ENCODE measurements at places on chromosomes 2 and 18.

DNA sequence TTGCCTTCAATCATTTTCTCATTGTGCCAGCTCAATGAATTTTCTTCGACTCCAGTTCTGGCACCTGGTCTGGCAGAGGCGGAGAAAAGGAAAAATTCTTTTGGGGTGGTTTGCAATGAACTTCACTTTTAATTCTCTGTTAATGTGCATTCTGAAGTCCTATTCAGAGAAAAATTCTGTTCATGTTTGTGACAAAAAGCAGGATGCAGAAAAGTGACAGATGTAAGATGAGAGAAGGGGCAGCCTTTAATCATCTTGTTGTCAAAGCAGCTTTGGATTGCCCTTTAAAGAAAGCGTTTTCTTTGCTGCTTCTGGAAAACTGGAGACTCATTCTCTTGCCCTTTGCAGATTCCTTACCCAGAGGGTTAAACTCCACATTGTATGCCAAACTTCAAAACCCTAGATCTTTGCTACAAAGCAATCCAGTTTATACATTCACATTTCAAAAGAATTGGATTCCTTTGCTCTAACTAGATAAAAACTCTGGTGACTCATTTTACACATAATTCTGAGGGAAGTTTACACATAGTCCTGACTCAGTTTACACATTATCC lies 94.6 kb upstream of the CAVIN2 start:
- peaks cover 3% of the 10 kb centered on the region for H3K27me3 ChIP-seq
- H3K27ac ChIP-seq = no peak overlapping the region
- H3K36me3 ChIP-seq = no peaks in the 10 kb centered on the region
- H3K4me1 ChIP-seq = no peaks in the 10 kb centered on the region
- no peak for DNase-seq
- H3K4me3 ChIP-seq = no peak overlapping the region

DNA sequence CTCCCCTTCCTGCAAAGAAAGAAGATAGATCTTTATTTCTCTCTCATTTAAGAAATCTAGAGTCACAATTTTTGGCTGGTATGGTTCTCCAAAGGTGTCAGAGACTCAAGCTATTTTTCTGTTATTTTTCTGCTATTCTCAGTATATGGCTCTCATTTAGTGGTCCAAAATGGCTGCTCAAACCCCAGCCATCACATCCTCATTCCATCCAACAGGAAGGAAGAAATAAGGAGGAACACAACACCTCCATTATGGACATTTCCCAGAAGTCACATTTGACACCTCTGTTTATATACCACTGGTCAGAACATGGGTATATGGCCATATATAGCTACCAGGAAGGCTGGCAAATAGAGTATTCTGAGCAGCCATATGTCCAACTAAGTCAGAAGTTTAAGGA lies 7.4 kb upstream of the DDX1 start:
- H3K27me3 ChIP-seq = peaks cover 5% of the 10 kb centered on the region
- DNase-seq = no peak
- no peak overlapping the region for H3K4me3 ChIP-seq
- no peaks in the 10 kb centered on the region for H3K36me3 ChIP-seq
- no peak overlapping the region for H3K27ac ChIP-seq

DNA sequence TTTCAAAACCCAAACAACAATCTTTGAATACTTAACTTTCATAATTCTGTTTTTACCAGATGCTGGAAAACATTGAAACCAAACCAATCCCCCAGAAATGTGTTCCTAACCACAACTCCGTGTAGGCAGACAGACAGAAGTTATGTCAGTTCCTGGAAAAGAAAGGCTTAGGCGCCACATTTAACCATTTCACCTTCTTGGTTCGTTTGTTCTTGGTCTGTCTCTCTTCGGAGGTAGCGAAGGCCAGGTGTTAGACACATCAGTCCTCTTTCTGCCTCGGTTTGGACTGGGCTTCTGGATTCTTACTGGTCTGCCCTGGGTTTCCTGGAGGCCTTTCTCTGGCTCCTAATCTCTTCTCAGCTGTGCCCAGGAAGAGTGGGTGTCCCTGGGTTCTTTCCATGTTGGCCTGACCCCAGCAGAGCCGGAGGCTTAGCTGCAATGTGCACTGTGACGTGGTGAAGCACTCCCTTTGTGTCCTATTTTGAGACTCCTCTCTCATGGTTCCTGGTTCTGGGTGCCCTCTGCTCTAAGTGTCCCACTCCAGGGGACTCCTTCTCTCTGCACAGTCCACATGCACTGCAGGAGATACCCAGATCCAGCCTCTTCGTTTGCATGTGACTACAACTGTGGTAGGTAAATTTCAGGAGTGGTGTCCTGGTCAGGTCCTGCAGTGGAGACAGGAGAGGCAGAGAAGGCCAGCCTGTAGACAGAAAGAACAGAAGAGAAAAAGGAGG lies 23.1 kb upstream of the RAB31 start:
- H3K27me3 ChIP-seq = peaks cover 5% of the 10 kb centered on the region
- H3K4me1 ChIP-seq = peaks cover 2% of the 10 kb centered on the region
- no peak for DNase-seq
- H3K27ac ChIP-seq = no peak overlapping the region

- no peaks in the 10 kb centered on the region for H3K27me3 ChIP-seq
- no peak overlapping the region for H3K4me3 ChIP-seq
- DNase-seq = no peak
- H3K27ac ChIP-seq = no peak overlapping the region
- H3K36me3 ChIP-seq = peaks cover 83% of the 10 kb centered on the region
- H3K4me1 ChIP-seq = no peaks in the 10 kb centered on the region
Observed at GRCh38 chr18:26017929-26018328, 72.5 kb downstream of the SS18 start.

GRCh38 chr2:11397513-11397912 lies 53.1 kb upstream of the ROCK2 start:
- H3K4me1 ChIP-seq = no peaks in the 10 kb centered on the region
- no peak overlapping the region for H3K27ac ChIP-seq
- no peak overlapping the region for H3K4me3 ChIP-seq
- H3K27me3 ChIP-seq = peaks cover 10% of the 10 kb centered on the region

Data from activated B cell treated with CpG ODN at 0.5 μM for 24 hours (primary cell).